ENCODE measurements at places on chromosomes 7 and 10.

- no peak for DNase-seq
Observed at GRCh38 chr10:13795653-13796555, 209.1 kb downstream of the PRPF18 start.

DNA sequence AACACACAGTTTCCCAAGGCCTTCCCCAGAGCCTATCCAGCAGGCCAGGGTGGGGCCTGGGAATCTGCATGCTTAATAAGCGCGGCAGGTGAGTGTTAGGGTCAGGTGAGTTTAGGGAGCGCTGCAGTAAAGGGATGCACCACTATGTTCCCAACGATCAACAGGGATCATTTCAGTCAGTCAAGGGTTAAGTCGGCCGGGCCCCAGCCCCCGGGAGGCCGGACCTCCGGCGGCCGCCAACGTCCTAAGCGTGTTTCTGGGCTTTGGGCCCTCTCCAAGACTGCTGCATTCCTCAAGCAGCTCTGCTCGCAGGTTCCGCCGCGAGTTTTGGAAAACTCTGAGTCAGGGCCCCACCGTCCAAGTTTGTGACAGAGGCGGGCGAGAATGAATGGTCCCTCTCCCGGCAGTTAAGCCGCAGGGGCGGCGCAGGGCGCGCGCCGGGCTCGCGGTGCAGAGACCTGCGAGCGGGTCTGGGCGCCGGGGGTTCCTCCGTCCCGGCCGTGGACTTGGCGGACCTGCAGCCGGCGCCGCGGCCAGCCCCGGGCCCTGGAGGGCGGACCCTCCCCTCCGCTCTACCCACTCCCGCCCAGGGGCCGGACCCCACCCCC is 81.6 kb downstream of the ARHGAP22 start:
- no peak for DNase-seq

DNA sequence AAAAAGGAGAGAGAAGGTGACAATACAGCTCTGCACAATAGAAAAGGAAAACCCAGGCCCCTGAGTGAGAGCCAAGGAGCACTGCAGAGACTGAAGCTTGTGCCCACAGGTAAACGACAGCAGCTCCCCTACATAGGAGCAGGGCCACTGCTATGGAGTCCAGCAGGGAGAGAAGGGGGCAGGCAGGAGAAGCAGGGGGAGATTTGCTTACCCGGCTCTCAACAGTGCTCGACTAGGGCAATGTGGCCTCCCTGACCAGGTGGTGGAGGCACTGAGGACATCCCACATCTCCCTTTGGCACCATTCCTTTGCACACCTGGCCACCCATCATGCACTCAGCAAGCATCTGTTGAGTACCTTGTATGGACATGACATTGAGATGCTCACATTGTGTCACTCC is 153.0 kb downstream of the EVX1 start:
- no peak for DNase-seq

- DNase-seq, result no peak
Observed at GRCh38 chr7:37310327-37311080, 138.2 kb downstream of the ELMO1 start.

DNA sequence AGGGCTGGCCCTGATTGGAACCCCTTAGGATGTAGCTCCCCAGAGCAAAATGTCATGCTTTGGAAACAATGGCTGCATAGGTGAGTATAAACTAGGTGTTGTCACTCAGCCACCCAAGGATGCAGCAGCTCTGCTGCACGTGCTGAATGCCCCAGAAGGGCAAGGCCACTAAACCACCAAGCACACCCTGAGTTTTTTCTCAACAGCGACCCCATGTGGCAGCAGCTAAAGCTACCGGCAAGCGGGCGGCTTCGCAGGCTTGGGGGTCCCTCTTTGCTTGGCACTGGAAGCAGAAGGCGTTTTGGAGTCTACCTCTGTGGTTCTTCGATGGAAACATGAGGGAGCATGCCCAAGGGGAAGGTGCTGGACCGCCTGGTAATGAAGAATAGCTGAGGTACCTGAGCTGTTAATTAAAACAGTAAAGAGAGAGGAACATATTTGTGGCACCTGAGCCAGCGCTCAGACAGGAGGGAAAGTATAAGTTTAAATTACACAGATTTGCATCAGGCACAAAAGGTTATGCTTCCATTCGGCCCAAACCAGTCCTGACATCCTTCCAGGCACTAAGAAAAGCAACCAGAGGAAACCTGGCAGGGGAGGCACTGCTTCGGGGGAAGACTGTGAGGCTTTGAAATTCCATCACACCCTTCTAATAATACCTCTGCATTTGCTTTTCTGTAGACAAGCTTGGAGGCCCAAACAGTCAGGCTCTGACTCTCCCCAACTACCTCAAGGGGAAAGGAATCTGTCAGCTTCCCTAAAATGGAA is 152.1 kb downstream of the GFRA1 start:
- DNase-seq, result no peak

- no peak for DNase-seq
Observed at GRCh38 chr7:128299109-128299607, 44.5 kb downstream of the RBM28 start.

GRCh38 chr10:77859865-77860282 is 66.7 kb downstream of the DLG5 start:
- no peak for DNase-seq

GRCh38 chr7:152896217-152896616 is 136.7 kb downstream of the ACTR3B start:
- DNase-seq, result no peak

DNA sequence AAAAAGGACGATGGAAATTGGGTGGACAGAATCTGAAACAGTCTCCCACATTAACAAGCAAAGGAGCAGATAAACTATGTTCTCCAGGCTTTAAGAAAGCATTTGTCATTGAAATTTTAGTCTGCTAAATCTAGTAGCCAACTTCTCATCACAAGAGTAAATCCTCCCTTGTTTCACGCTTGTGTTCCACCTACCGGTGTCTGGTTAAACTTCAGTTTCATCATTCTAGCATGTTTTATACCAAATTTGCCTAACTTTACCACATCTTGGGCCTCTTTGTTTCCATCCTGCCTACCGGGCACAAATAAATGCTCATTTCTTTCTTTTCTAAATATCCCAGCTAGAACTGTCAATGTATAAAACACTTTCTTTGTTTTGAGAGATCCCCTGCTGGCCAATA is 5.8 kb downstream of the LIPA start:
- no peak for DNase-seq

- no peak for DNase-seq
Observed at GRCh38 chr7:115526278-115526677, 504.3 kb downstream of the TFEC start.

DNA sequence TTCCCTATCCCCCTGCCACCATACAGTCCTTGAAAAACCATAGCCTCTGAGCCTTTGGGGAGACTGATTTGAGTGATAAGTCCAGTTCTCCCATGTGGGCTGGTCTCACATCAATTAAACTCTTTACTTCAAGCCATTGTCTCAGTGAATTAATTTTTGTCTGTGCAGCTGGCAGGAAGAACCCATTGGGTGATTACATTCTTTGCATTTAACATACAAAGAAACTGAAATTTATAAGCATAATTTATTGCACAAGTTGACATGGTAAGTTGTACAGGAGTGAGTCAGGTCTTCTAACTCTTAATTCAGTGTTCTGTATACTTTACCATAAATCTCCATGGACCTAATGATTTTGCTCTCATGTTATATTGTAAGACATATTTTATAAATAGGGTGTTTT is 1613.0 kb upstream of the LRRTM3 start:
- DNase-seq, result no peak

GRCh38 chr10:7583626-7584025 is 83.1 kb downstream of the ITIH5 start:
- no peak for DNase-seq

DNA sequence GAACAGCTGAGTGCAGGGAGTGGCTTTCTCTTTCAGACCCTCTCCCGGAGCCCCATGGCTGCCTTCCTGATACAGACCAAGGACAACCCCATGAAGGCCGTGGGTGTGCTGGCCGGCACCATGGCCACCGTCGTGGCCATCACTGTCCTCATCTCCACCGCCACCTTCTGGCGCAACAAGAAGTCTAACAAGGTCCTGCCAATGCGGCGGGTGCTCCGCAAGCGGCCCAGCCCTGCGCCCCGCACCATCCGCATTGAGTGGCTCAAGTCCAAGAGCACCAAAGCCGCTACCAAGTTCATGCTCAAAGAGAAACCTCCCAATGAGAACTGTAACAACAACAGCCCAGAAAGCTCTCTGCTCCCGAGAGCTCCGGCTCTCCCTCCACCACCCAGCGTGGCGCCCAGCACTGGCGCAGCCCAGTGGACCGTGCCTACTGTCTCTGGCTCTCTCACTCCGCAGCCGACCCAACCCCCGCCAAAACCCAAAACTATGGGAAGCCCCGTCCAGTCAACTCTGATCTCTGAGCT is 11.2 kb downstream of the LRIT2 start:
- DNase-seq, result no peak

- DNase-seq, result no peak
Observed at GRCh38 chr7:19747740-19748339, 25.6 kb downstream of the TMEM196 start.

GRCh38 chr7:8391353-8392062 is 41.9 kb upstream of the NXPH1 start:
- no peak for DNase-seq

DNA sequence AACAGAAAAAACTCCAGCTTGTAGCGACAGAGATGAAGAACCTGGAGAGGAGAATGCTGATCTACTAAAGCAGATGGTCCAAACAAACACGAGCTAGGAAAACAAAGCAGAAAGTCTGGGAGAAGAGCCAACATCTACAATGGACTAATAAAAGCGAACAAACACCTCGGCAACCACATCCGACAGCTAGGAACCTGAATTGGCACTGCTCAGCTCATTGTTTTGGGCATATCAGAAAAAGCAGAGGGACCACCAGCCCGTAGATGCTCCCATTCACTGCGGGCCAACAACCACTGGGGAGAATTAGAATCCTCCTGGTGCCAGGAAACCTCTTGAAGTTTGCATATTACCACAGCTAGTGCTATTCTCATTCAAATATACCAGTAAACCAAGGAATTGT is 204.7 kb downstream of the NXPH1 start:
- DNase-seq, result no peak

DNA sequence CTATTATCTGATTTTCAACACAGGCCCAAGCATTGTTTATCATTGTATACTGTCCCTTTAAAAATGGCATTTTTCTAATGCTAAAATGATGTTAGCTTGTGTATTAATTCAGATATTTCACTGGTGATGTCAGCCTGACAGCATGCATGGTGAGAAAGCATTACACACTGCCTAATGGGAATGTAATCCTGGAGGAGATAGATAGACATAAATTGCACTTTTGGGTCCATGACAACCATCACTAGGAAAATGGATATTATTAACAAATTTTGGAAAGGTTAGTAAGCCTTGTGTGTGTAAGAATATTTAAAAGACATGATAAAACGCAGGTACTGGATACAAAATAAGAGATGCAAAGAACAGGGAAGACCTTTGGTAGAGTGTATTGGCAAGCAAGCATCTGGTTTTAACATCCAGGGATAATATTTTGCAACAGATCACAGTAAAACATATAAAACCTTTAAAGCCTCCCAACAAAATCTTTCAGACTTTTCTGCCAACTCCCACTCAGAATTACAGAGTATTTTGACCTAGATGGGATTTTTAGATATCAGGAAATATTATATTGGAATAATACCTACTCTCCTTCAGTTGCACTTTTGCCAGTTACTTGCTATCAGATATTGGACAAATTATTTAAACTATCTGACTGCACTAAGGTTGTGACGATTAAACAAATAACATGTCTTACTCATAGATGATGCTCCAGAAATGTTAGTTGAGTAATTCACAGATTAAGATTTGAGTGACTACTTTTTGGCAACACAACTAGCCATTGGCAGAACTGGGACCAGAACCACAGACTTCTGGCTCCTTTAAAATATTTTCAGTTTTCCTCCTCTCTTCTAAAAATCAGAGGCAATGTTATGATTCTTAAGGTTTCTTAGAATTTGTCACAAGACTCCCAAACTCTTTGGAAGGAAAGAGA is 291.6 kb upstream of the SEMA3C start:
- no peak for DNase-seq

DNA sequence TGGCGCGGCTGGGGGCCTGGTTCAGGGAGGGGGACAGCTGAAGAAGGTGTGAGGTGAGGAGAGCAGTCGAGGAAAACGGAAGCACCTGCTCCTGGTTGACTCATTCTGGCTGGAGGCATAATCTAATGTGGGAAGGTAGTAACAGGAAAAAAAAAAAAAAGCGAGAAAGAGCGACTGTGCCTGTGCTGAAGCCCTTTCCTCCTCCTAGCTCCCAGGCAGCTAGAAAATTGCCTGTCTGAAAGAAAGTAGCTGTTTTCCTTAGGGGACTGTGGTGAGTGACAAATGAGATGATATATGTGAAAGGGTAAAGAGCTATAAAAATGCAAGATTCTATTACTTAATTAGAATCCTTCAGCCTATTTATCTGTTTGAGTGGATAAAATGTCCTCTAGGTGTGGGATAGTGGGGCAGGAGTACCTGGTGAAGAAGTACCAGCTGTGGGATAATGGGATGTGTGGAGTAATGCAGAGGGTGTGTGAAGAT is 4.9 kb upstream of the MEST start:
- no peak for DNase-seq

- DNase-seq, result no peak
Observed at GRCh38 chr7:69781412-69781846, 183.2 kb downstream of the AUTS2 start.

DNA sequence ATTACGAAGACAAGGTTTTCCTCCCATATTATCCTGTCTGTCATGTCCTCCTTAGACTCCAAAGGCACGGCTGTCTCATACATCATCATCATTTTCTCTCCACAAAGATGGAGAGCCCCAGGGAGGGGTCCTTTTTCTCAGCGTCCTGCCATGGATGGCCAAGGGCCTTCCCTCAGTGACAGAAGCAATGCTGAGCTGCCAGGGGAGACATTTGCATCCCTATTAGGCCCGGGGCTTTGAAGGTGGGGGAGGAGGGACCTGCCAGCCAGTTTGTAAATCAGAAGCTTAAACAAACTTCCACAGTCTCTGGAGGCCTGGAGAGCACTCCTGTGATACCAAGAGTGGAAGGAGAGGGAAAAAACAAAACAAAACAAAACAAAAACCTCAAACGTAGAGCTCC is 112.4 kb upstream of the ADO start:
- no peak for DNase-seq

- DNase-seq, result no peak
Observed at GRCh38 chr7:25109276-25109675, 15.8 kb downstream of the CYCS start.

DNA sequence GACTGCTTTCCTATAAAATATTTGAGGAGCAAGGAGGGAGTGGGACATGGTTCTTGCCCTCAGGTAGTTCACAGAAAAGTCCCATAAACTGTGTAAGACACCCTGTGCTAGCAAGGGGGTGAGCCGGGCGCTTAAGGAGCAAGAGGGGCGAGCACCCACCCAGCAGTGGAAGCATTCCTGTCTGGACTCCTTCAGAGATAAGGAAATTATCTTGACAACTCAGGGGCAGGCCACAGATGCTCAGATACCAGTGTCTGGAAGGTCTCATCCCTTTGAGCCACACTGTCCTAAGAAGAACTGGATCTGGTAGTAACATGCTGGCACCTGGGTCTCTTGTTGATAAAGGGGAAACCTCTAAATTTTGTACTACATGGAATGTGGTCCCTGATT is 54.1 kb downstream of the DAGLB start:
- no peak for DNase-seq

DNA sequence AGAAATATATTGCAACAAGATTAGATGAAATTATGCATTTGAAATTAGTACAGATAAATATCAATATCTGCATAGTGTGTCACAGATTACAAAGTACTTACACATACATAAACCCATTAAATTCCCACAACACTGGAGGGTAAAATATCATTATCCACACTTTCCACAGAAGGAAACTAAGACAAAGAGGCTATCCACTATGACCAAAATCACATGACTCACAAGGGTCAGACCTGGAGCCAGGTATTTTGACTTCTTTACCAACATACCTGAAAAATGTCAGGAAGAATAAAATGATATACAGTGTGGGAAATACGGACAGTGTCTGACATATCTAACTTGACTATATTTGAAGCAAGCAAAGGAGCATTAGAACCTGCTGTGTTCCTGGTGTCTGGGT is 34.1 kb downstream of the HYCC1 start:
- no peak for DNase-seq
